ENCODE measurements at places on chromosomes 11 and 22. TPM values are rescaled to one million over a fixed set of nuclear protein-coding genes. Genes with fewer than 3 reads are reported as not detected.

The C11orf42 gene
- not detected for total RNA-seq

The SERHL2 gene
- 1.9 TPM for total RNA-seq

The MYO18B gene
- total RNA-seq = under 0.01 TPM

The SLC17A6 gene
- not detected for total RNA-seq

The KDELR3 gene
- 80.2 TPM for total RNA-seq

The TEX12 gene
- 0.32 TPM for total RNA-seq

The TRIM49 gene
- total RNA-seq = not detected

The POTEH gene
- not detected for total RNA-seq

The OR5B12 gene
- total RNA-seq = not detected

The APOA4 gene
- not detected for total RNA-seq

The OR51B5 gene
- not detected for total RNA-seq

The RASL10A gene
- total RNA-seq = 2.9 TPM

The ARHGAP20 gene
- total RNA-seq = 2.4 TPM

The PGR gene
- under 0.01 TPM for total RNA-seq

The OR8D4 gene
- under 0.01 TPM for total RNA-seq

The POU2AF2 gene
- total RNA-seq = not detected
